Skeletal muscle cell (primary cell): ENCODE measurements at places on chromosomes 1 and 21.
A peak's percentile ranks its signal among the peaks of the same experiment; 100 is the strongest.

DNA sequence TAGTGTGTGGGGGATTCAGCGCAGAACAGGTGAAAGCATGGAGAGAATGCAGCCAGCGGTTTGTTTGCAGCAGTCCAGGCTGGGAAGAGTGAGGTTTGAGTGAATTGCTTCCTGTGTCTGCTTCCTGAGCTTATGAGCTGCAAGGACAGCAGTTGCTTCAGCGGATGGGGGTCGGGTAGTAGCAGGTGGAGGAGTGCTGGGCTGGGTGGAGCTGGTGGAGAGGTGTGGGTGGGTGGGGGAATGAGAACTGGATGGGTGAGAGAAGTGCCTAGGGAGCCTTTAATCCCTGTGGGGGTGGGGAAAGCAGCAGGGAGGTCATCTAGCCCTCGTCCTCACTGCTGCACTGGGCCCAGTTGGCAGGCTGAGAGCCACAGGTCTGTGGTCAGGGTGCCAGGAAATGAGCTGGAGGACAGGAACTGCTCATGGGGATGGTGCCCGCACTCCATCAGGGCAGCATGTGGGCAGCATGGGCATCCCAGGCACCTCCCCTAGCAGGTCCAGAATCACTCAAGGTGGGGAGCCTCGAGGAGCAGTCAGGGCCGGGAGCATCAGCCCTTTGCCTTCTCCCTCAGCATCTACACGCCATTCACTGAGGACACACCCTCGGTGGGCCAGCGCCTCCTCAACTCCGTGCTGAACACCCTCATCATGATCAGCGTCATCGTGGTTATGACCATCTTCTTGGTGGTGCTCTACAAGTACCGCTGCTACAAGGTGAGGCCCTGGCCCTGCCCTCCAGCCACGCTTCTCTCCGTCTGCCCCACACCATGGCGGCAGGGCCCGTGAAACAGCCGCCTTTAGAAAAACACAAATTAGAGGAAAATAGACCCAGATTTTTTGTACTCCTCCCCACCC lies 14.8 kb downstream of the PSEN2 start:
- DNase-seq: no peak

DNA sequence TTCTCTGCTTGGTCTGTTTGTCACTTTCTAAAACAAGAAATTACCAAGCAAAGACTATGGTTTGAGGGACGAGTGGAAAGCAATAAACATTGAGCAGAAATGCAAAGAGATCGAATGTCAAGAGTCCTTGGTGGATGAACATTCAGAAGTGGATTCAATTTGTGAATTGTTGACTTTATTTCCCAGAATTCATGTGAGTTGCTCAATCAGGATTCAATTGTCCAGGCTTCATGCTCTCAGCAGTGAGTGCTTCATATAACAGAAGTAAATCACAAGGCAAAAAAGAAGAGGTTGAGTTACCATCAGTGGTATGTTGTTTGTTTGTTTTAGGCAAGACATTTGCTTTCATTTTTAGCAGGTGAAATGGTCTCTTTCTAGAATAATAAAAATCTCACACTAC lies 31.9 kb downstream of the NGF start:
- DNase-seq: no peak

DNA sequence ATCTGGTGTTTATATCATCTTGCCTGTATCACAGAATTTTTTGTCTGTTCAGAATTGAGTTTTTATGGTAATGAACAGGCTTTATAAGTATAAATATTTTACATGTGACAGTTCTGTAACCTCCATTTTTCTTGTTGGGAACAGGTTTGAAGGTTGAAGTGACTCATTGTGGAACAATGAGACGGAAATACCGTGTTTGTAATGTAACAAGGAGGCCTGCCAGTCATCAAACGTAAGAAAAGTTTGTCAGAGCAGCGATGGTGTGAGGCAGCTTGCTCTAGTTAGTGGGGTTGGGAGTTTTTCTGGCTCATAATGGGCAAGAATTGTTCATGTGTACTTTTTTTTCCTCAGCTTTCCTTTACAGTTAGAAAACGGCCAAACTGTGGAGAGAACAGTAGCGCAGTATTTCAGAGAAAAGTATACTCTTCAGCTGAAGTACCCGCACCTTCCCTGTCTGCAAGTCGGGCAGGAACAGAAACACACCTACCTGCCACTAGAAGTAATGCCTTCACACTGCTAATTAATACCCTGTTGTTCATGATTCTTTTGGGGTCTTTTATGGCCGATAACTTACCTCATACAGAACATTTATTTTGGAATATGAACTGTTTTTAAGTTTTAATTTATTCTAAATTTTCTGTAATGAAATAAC lies 75.2 kb upstream of the TEKT2 start:
- DNase-seq: peak; percentile 14

DNA sequence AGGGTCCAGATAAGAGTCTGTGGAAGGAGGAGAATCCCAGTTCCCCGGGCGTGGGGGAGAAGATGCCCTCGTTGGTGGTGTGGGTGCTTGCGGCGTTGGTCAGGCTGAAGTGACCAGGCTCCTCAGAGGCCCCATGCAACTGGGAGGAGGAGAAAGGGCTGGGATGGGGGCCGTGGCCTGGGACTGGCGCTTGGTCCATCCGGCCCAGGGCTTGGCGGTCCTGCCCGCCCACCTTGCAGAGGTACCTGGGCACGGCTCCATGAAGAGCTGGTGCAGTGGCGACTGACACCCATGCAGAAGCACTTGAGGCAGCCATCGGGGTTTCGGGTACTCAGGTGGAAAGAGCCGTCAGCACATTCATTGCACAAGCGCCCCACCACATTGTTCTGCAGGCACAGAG lies 60.8 kb downstream of the HSPG2 start:
- no peak for DNase-seq

GRCh38 chr1:115429241-115429640 lies 91.2 kb upstream of the NGF start:
- DNase-seq: no peak

DNA sequence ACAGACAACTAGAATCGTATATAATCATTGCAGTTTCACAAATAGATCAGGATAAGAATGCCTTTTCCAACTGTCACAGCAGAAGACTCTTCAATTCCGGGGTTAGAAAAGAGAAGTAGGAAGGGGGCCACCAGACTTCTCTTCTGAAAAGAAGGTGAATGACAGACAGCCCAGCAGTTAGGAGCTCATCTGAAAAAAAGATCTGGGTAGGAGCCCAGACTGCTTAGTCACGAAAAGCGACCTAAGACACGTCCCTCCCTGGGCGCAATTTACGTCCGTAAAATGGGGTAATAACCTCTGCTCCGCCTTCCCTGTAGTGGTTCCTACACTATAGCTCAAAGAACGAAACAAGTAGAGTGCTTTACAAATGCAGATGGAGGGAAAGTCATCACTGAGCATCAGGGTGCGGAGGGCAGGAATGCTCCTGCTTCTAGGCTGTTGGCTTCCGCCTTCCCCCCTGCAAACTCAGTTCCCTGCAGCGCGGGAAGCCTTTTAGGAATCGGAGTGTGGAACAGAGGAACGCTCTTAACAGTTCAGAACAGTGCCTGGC lies 582 bp downstream of the ORC1 start:
- DNase-seq: peak; percentile 59

- no peak for DNase-seq
Observed at GRCh38 chr1:89871768-89872473, 51.1 kb downstream of the LRRC8D start.

GRCh38 chr1:217955723-217956122 lies 324.6 kb downstream of the SPATA17 start:
- no peak for DNase-seq
